ENCODE measurements at places on chromosomes 7 and 10.

DNA sequence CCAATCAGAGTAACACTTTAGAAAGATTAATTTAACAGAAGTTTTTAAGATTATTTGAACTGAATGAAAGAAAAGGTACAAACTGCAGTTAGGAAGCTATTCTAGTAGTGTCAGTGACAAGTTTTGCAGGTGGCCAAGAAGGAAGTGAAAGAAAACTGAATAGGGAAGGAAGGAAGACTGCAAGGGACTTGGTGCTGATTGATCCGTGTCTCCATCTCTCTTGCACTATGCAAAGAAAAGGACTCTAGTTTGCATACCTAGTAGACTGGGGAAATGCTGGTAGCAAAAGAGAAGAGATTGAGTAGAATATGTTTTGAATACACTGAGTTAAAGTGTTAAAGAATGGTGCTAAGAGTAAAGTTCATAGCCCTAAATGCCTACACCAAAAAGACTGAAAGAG is 33.0 kb downstream of the OR6V1 start:
- no peak for DNase-seq

- no peak for DNase-seq
Observed at GRCh38 chr7:82517050-82517449, 73.5 kb upstream of the CACNA2D1 start.

DNA sequence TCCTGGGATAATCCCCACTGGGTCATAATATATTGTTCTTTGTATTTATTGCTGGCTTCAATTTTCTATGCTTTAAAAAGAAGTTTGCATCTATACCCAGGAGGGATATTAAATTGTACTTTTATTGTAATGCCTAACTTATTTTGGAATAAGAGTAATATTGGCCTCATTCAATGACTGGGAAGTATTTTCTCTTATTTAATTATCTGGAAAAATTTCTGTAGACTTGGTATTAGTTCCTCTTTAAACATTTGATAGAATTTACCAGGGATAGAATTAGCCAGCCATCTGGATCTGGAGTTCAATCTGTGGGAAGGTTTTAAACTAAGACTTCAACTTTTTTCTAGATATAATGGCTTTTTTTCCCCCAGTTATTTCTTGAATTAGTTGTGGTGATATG is 115.2 kb upstream of the ZNF32 start:
- no peak for DNase-seq

- DNase-seq, result no peak
Observed at GRCh38 chr10:59079386-59080226, 96.8 kb upstream of the PHYHIPL start.

GRCh38 chr10:78332657-78333056 is 299.0 kb downstream of the RPS24 start:
- no peak for DNase-seq

GRCh38 chr10:99859585-99859984 is 77.1 kb downstream of the ABCC2 start:
- DNase-seq, result peak; percentile 59

All from WTC11 (cell line).